ENCODE measurements at places on chromosomes 7 and 10. TPM values are rescaled to one million over a fixed set of nuclear protein-coding genes. Genes with fewer than 3 reads are reported as not detected.

GNGT1 gene
- total RNA-seq: not detected

ZNF727 gene
- not detected for total RNA-seq

ADAMTS14 gene
- 2.7 TPM for total RNA-seq

MSMB gene
- not detected for total RNA-seq

DNA sequence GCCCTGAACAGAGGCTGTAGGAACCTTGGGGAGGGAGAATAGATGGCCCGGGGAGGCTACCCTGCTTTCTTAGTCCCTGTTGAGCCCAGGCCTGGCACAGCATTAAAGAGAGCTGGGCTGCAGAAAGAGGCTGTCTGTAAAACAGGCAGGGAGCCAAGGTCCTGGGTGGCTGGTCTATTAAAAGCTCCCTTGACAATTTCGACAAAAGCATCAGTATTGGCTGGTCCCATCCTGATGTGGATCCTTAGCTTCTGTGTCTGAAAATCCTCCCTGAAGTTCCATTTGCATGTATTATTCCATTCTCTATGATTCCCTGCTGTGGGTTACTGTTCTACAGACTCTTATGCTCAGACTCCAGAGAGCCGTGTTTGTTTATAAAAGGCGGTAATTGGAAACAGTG, 158.5 kb downstream of the GALNT17 start:
- H3K27ac ChIP-seq: no peak overlapping the region
- no peaks in the 10 kb centered on the region for H3K4me1 ChIP-seq
- H3K4me3 ChIP-seq: no peak overlapping the region
- no peaks in the 10 kb centered on the region for H3K36me3 ChIP-seq

DNA sequence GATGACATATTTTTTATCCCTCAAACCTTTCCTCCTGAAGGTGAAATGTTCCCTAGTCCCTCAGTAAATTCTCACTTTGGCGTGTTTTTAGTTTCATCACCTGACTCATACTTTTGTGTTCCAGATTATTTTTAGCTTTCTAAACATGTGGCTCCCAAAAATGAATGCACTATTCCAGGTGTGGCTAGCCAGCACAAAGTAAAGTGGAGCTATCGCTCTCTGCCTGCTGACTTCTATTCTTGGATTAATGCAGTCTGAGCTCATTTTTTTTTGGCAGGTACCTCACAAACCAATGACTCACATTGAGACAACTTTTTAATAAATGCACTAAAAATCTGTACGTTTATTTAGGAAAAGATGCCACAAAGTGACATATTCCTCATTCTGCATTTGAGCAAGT, 58.8 kb upstream of the LANCL2 start:
- no peaks in the 10 kb centered on the region for H3K4me1 ChIP-seq
- no peak for DNase-seq
- H3K36me3 ChIP-seq: no peaks in the 10 kb centered on the region
- no peak overlapping the region for H3K4me3 ChIP-seq
- peaks cover 60% of the 10 kb centered on the region for H3K27me3 ChIP-seq

DNA sequence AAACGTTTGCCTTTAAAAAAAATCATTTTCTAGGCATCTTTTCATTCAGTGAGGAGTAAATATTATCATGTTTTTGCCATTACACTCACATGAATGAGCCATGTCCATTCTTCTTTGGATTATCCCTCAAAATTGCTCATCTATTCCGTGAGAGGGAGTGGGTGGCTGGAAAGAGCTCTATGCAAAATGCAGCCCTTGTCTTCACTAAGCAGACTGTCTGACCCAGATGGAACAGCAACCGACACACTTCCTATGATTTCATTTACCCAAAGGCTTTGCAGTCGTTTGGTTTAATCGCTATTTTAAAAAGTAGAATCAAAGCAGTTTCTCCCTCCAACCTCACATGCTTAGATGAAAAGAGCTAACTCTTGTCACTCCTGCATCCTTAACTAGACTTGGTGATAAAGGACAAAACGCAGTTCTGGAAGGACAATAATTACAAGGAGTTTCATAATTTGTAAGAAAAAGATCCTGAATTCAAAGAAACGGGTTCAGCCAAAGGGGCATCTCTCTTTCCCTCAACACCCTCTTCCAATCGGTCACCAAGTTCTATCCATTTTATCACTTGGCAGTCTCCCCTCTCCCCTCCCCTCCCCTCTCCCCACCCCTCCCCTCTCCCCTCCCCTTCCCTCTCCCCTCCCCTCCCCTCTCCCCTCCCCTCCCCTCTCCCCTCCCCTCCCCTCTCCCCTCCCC, 198.1 kb upstream of the STK17A start:
- no peaks in the 10 kb centered on the region for H3K4me1 ChIP-seq
- H3K27ac ChIP-seq: no peak overlapping the region
- peaks cover 35% of the 10 kb centered on the region for H3K27me3 ChIP-seq
- no peak overlapping the region for H3K4me3 ChIP-seq

DNA sequence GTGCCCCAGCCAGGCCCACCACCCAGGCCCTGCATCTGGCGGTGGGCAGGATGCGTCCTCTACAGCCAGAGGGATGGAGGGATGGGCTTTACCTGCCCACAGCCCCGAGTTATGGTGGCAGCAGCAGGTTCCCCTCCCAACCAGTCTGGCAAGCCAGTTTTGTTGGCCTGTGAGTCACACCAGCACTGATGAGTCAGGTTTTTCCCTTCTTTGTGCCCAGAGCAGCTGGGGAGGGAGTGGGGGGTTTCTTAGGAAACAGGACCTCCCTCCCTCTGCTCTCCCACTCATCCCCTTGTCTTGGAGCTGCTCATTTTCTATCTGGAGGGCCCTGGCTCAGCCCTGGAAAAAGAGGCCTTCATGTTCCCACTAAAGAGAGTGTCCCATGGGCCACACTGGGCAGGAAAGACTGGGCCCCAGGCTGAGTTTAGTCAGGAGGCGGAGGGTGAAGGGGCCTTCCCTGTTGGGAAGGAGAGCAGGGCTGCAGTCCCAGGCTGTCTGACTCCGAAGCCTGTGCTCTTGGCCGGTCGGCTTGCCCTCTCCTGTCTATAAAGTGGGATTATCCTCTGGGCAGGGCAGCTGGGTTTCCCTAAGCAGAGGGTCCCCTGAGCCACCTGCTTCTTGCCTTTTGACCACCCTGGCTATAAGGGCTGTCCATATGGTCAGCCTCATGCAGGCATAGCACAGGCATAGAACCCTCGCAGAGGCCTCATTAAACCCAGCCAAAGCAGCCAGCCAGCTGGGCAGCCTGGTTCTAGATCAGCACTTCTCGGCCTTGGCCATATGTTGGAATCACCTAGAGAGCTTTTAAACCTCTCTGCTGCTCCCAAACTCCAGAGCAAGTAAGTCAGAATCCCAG, 30.2 kb upstream of the ANKRD2 start:
- H3K27ac ChIP-seq: peak overlapping the region; percentile 80
- DNase-seq: peak; percentile 86
- peaks cover 50% of the 10 kb centered on the region for H3K4me1 ChIP-seq
- H3K4me3 ChIP-seq: peak overlapping the region; percentile 10

- H3K4me3 ChIP-seq: no peak overlapping the region
- no peaks in the 10 kb centered on the region for H3K4me1 ChIP-seq
- no peak for DNase-seq
- H3K27ac ChIP-seq: no peak overlapping the region
Measured at GRCh38 chr7:81624021-81624592, 145.7 kb downstream of the HGF start.

- H3K4me1 ChIP-seq: peaks cover 34% of the 10 kb centered on the region
- H3K27ac ChIP-seq: no peak overlapping the region
- DNase-seq: peak; percentile 61
Measured at GRCh38 chr7:35035511-35035961, 1.7 kb downstream of the DPY19L1 start.

GRCh38 chr7:74617180-74617744, 40.3 kb upstream of the GTF2I start:
- H3K27me3 ChIP-seq: no peaks in the 10 kb centered on the region
- no peaks in the 10 kb centered on the region for H3K36me3 ChIP-seq
- no peak for DNase-seq

DNA sequence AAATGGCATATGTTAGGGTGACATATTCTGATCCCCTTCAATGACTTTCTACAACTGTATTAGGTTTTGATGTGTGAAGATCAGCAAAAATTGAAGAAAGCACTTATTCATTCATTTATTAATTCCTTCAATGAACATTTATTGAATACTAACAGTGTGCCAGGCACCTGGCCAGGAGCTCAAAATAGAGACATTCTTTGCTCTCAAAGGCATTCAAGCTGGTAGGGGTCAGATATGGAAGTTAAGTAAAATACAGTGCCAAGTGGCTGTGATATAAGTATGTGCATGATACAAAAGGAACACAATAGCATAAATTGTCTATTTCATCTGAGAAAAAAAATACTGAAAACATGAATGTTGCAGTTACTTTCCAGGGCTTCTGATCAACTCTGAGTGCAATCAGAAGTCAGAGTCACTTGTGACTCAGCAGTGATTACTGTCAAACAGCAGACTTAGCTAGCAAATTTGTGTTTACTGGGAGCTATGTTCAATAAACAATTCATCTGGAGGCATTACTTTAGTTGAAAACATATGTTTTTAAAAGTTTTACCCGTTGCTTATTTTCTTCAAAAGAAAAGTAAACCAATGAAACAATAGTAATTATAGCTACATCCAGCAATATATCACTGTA, 60.4 kb upstream of the CACNB2 start:
- H3K36me3 ChIP-seq: no peaks in the 10 kb centered on the region
- H3K27me3 ChIP-seq: no peaks in the 10 kb centered on the region
- no peaks in the 10 kb centered on the region for H3K4me1 ChIP-seq
- DNase-seq: no peak
- H3K27ac ChIP-seq: no peak overlapping the region

- no peak for DNase-seq
- H3K27me3 ChIP-seq: no peaks in the 10 kb centered on the region
- peaks cover 19% of the 10 kb centered on the region for H3K4me1 ChIP-seq
- no peak overlapping the region for H3K4me3 ChIP-seq
Measured at GRCh38 chr7:5406957-5407945, 16.4 kb downstream of the TNRC18 start.

GRCh38 chr7:22581099-22581498, 81.1 kb upstream of the STEAP1B start:
- H3K4me3 ChIP-seq: no peak overlapping the region
- peaks cover 71% of the 10 kb centered on the region for H3K4me1 ChIP-seq
- no peaks in the 10 kb centered on the region for H3K27me3 ChIP-seq
- DNase-seq: no peak

SMKR1 gene
- total RNA-seq: 8.9 TPM

GRCh38 chr10:103064956-103065355, 128.1 kb downstream of the NT5C2 start:
- H3K27me3 ChIP-seq: no peaks in the 10 kb centered on the region
- no peak for DNase-seq
- no peaks in the 10 kb centered on the region for H3K4me1 ChIP-seq

DNA sequence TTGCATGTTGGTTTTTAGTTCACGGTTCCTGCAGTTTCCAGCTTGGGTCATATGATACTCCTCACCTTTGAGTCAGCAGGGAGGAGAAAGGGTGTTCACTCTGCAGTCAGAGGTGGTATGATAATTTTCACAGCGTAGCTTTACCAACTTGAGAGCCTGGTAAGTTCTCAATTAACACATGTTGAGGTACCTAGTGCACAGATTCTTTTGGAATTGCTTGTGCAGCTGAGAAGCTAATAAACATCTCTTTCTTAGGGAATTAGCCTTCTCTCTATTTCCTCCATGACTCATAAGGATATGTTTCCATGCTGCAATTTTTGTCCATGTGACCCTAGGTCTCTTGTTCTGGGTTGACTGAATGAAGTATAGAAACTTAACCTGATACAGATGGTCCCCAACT, 166.6 kb downstream of the KIF20B start:
- 0 out of 2 replicates have a peak overlapping the region, but pooled peaks have one; percentile 26 for H3K27ac ChIP-seq
- H3K36me3 ChIP-seq: no peaks in the 10 kb centered on the region
- DNase-seq: no peak
- H3K4me1 ChIP-seq: peaks cover 11% of the 10 kb centered on the region

- H3K4me3 ChIP-seq: no peak overlapping the region
- H3K27ac ChIP-seq: peak overlapping the region; percentile 35
- H3K36me3 ChIP-seq: no peaks in the 10 kb centered on the region
Measured at GRCh38 chr10:52801947-52802346, 29.4 kb upstream of the MBL2 start.

LRRC4 gene
- total RNA-seq: 0.39 TPM

DNA sequence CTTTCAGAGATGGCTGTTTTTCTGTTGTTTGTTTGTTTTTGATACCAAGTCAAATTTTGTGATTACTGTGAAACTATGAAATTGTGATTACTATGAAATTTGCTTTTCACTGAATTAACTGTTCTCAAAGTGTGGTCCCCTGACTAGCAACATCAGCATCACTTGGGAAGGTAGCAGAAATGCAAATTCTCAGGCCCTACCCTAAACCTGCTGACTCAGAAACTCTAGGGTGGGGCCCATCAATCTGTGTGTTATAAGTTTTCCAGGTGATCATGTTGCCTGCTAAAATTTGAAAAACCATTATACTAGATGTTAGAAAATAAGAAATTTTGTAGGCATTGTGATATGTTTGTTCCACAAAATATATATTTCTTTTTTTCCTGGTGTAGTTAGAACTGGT, 1.2 kb downstream of the IFIT1B start:
- H3K36me3 ChIP-seq: no peaks in the 10 kb centered on the region
- peaks cover 10% of the 10 kb centered on the region for H3K4me1 ChIP-seq
- H3K4me3 ChIP-seq: no peak overlapping the region
- H3K27me3 ChIP-seq: no peaks in the 10 kb centered on the region

ADIRF gene
- total RNA-seq: 72.8 TPM

DNA sequence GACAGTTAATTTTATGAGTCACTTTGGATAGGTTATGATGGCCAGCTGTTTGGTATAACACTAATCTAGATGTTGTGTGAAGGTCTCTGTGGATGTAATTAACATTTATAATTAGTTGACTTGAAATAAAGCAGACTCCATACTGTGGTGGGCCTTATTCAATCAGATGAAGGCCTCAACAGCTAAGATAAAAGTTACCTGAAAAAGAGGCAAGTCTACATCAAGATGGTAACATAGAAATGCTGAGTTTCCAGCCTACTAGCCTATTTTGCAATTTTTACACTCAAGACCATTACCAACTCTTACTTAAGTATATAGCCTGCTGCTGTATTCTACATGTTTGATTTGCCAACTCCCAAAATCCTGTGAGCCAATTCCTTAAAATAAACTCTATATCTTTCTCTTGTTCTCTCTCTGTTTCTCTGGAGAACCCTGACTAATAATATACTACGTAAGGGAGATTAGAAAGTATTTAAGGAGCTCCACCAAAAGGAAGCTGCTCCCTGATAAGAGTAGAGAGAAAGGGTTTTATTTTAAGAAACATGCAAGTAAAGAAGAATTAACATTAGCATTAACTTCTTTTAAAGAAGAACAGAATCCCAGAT, 42.7 kb downstream of the ZNF438 start:
- DNase-seq: no peak
- no peaks in the 10 kb centered on the region for H3K36me3 ChIP-seq
- H3K4me1 ChIP-seq: peaks cover 31% of the 10 kb centered on the region
- H3K4me3 ChIP-seq: no peak overlapping the region
- H3K27me3 ChIP-seq: no peaks in the 10 kb centered on the region

All from PC-9 (cell line).